Cardiac ventricle fibroblast (primary cell): ENCODE measurements at places on chromosomes 5 and 9. TPM values are rescaled to one million over a fixed set of nuclear protein-coding genes. Genes with fewer than 3 reads are reported as not detected.

Gene ALDOB
- not detected in 2 replicates for total RNA-seq

Gene IGFBPL1
- not detected in 2 replicates for total RNA-seq

Gene LCN15
- not detected in 2 replicates for total RNA-seq

Gene BSPRY
- not detected in 2 replicates for total RNA-seq

Gene ITGA2
- total RNA-seq: 5.2 and 6.4 TPM in 2 replicates
